Skin of body (tissue), 3 donors: ENCODE measurements at places on chromosomes 2 and 18.
A peak's percentile ranks its signal among the peaks of the same experiment; 100 is the strongest.

- no peak for DNase-seq
Measured at GRCh38 chr2:20599001-20599600, 51.8 kb downstream of the HS1BP3 start.

DNA sequence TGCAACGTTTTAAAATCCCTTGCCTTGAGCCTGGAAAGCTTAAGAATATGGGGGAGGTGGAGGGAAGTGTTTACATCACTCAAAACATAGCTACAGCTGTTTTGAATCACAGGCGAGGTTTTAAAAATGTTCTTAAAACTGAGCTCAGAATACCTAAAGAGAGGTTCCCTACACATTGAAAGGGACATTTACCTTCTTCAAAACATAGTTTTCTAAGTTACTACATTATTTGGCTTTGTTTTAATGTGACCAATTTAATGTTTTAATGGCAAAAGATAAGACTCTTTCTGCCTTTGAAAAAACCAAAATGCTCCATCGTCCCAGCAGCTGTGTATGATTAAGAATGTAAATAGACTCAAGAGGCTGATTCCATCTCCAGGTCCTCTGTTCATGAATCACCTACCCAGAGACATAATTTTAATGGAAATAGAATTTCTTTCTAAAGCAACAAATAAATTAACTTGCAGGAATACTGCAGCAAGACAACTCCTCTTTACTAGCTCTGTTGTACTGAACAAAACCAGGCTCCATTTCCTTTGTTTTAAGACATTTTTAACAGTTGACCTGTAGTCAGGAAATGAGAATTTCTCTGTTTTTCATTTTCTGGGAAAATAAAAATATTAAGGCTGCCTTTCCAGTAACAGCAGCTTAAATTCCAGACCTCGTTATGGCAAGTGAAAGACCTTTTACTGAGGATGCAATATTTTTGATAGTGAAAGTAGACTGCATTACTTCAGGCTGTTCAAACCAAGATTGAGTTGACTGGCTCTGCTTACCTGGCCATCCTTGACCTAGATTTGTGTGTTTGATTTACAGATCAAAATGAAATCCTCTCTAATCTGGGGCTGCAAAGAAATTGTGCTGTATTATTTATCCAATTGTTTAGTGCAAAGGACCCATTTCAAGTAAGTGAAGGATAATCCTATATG, 33.7 kb upstream of the WDR75 start:
- peak; percentile 91 for DNase-seq

DNA sequence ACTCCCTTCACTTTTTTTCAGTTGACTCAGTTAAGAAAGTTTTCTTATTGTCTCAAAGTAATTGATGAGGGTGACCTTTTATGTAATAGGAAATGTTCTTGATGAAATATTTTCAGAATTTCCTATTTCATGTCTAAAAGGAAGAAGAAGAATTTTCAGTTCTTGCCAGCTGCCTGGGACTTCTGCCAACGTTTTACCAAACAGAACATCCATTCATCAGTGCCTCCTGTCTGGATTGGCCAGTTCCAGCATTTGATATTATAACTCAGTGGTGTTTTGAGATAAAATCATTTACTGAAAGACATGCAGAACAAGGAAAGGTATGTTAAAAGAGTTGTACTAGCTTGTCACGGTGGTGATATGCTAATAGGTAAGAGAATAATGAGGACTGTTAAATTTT, 104.7 kb upstream of the MYO3B start:
- peak; percentile 5 for DNase-seq

GRCh38 chr18:58005011-58005410, 39.0 kb upstream of the NEDD4L start:
- DNase-seq: no peak

DNA sequence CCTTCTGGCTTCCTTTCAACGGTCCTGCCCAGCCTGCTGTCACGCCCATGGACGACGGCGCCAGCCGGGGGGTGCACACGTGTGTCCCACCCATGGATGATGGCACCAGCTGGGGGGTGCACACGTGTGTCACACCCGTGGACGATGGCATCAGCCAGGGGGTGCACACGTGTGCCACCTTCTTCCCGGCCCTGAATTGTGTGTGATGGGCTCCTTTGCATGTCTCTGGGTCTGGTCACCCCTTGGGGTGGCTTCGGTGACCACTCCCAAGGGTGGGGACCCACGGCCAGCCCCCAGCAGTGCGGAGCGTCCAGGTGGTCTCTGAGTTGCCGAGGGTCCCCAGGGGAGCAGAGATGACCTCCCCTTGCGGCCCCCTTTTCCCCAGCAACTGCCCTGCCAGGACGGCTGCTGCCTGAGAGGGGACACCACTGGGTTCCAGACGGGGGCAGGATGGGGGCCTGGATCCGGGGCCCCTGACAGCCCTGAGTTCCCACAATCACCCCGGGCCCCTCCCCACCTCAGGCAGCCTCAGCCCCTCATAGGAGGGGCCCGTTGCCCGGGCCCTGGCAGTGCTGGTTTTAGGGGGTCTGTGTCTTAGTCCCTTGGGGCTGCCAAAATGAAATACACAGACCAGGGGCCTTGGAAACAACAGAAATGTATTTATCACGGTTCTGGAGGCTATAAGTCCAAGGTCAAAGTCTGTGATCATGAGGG, 9.4 kb downstream of the NEU4 start:
- DNase-seq: no peak

- DNase-seq: no peak
Measured at GRCh38 chr2:8303322-8303832, 378.5 kb upstream of the ID2 start.

- DNase-seq: no peak
Measured at GRCh38 chr2:30439879-30440278, 7.2 kb upstream of the LCLAT1 start.

GRCh38 chr2:17084877-17085276, 419.2 kb upstream of the CYRIA start:
- DNase-seq: no peak

DNA sequence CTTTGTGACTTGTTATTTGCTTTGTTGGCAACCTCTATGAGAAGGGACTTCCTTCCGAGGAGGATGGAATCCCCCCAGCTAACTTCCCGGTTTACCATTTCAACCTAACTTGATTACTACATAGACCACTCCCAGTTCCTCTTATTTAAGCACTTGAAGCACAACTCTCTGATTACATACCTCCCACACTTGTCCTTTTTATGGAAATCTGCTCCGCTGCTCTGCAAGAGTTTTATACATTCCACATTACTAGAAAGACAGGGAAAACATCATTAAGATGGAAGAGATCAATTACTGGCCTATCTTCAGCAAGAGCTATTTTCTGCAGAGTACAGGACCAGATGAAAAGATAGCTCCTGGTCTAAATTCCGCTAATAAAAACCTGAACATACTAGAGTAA, 160.0 kb upstream of the PGAP1 start:
- no peak for DNase-seq

DNA sequence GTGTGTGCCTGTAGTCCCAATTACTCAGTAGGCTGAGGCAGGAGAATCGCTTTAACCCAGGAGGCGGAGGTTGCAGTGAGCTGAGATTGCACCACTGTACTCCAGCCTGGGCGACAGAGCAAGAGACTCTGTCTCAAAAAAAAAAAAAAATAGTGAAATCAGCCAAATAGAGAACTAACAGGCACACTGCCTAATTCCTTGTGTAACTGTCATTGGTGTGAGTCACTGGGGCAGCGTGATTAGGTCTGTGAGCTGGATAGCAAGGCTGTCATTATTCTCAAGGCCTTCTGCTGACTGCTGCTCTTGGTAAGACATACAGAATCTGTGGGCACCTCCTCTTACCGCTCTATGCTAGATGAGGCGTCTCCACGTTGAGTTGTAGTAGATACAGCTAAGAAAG, 270.3 kb downstream of the NEDD4L start:
- peak; percentile 16 for DNase-seq

DNA sequence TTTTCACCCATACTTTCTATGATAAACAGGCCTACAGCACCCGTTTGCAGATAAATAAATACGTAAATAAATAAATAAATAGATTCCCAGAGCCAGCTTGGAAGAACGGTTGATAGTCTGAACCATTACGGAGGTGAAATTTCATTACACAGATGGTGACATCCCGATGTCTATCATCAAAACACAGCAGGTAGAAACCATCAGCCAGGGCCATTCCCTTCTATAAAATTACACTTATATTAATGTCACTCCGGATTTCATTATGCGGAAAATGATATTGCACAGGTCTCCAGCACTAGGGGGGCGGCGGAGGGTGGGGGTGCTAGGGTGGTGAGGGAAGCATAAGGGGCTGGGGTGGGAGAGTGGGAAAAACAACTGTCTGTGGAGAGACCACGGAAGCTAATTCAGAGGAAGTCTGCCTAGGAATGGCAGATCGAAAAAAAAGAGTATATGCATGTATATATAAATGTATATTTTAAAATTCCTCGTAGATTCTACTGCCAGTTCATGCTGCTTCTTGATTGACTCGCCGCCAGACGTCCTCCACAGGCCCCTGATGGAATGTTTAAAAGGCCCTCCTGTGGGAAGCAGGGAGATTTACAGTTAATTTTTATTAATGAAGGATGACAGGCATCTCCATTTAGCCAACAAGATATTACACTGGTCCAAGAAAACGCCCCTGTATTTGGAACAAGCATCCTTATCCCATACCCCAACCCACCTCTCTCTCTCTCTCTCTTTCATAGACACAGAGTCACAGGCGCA, 1906.0 kb upstream of the PIK3C3 start:
- DNase-seq: no peak

- DNase-seq: no peak
Measured at GRCh38 chr18:60391571-60392226, 19.1 kb upstream of the MC4R start.

GRCh38 chr2:83764447-83765005, 694.6 kb downstream of the SUCLG1 start:
- DNase-seq: no peak

DNA sequence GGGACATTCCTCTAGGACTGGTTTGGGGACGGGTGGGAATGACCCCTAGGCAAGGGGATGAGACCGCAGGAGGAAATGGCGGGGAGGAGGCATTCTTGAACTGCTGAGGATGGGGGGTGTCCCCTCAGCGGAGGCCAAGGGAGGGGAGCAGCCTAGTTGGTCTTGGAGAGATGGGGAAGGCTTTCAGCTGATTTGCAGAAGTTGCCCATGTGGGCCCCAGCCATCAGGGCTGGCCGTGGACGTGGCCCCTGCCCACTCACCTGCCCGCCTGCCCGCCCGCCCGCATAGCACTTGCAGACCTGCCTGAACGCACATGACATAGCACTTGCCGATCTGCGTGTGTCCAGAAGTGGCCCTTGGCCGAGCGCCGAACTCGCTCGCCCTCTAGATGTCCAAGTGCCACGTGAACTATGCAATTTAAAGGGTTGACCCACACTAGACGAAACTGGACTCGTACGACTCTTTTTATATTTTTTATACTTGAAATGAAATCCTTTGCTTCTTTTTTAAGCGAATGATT, 4.9 kb downstream of the INHBB start:
- no peak for DNase-seq

GRCh38 chr18:8224576-8224975, 384.7 kb upstream of the RAB12 start:
- no peak for DNase-seq

GRCh38 chr2:206584323-206585116, 57.8 kb upstream of the FAM237A start:
- no peak for DNase-seq

DNA sequence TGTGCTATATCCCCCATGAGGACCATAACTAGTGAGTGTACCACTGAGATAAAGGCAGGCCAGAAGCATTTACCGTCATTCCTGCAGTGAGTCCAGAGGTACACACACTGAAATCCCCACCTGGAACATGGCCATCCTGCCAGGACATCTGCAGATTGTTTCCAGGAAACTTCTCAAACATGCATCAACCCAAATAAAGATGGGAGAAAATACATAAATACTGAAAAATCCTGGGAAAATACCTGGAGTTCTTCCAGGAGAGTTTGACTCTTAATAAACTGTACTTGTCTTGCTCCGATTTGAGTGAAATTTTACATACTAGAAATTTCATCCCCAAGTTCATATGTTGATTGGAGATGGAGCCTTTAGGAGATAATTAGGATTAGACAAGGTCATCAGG, 388.1 kb upstream of the KLHL29 start:
- DNase-seq: no peak

DNA sequence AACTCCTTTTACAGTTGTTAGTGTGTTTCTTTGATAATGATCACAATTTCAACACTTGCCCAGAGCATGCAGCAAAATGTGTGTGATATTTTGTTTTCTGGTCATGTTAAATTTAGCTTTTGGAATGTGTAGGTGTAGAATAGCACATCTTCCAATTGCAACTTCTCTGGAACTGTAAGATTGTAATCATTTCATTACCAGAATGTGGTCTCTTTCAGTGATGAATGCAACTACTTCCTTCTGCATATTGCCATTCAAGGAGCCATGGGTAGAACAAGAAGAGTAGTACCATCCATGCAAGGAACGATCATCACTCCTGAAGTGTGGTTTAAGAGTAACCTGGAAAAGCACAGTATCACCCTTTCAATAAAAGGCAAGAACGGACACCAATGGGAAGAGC, 548.8 kb upstream of the ZNF804A start:
- DNase-seq: no peak

- no peak for DNase-seq
Measured at GRCh38 chr18:25875551-25876240, 214.7 kb downstream of the SS18 start.

GRCh38 chr18:75067996-75068645, 140.8 kb downstream of the PTGR3 start:
- no peak for DNase-seq

DNA sequence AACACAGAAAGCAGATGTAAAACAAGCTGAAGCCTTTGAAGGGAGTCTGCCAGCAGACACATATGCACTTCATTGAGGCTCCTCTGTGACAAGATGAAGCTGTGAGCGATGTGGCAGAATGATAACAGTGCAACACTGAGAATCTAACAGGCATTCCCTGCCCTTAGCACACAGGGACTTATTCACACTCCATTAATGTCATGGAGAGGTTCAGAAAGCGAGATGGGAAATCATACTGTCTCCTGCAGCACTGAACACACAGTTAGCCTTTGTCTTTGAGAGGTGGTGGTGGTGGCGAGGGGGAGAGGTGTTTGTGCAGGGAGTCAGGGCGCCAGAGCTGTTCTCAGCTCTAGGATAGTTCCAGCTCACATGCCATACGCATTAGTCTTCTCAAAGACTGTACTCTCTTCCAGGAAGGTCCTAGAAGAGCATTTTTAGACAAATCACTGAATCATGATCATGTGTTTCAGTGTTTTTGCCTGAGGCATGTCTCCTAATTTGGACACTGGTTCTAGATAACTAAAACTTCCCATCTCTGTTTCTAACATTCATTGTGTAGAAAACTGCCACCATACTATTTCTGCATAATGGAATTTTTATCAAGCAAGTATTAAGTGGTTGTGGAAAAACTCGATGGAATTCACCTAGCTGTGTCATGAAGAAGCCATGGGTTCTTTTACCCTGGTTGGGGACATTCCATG, 93.5 kb upstream of the ITGB6 start:
- DNase-seq: peak; percentile 73

GRCh38 chr2:25230948-25231311, 62.5 kb upstream of the POMC start:
- DNase-seq: no peak

DNA sequence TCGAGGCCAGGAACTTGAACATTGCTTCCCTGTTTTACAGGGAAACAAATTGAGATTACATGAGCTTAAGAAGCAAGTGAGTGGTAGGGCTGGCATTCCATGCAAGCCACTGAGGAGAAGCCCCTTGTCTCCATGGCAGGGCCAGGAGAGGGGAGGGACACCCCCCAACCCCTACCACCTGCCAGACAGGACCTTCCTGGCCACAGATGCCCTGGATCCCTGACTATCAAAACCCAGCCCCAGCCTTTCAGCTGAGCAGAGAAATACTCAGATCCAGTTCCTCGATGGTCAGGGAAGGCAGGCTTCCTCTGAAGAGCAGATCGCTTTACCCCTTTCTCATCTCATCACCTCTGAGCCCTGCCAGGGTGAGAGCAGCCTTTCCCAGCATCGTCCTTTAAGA, 53.8 kb upstream of the ALPP start:
- no peak for DNase-seq
